ENCODE measurements at places on chromosomes 6 and 20.

DNA sequence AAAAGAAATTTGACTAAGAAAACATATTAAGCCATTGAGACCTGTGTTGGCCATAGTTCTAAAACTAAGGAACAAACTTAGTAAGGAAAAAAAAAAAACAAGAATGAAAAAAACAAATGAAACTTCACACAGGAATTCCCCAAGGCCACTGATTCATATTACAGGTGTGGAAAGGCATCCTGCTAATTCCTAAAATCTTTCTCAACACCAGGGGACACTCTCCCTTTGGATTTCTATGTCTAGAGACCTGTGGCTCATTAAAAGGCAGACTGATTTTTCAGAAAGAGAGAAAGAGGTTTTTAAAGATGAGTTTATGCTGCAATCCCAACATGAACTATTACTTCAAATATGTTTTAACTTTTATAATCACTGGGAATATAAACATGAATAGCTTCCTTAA lies at the start of gene OR12D1:
Gene OR12D1 (plus strand): TSS at position 341 of the 400 bp plus-strand sequence.
- DNase-seq = no peak

DNA sequence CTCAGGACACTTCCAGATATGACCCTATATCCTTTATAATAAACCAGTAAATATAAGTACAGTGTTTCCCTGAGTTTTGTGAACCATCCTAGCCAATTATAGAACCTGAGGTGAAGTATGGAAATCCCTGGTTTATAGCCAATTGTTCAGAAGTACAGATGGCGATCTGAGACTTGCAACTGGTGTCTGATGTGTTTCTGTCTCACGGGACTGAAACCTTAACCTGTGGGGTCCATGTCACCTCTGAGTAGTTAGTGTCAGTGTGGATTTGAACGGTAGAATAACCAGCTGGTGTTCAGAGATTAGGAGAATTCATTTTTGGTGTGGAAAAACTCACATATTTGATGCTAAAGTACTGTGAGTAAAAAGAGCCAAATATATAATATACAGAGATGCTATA lies 606.6 kb downstream of the MAFB start:
- no peak for DNase-seq

DNA sequence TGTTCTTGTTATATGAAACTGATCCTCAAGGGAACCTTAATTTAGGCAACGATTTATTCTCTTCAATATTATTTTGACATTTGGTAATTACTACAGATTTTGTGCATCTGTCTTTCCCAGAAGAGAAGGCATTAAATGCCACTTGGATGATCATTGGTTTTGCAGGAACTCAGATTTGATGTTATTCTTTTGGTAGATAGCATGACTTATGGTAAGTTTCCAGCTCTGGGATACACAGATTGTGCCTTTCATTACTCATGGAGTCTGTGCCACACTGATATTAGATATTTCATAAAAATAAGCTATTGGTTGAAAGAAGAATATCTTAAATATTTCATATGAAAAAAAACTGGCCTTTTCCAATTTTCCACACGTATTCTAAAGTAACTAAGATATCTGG lies 120.1 kb downstream of the AIG1 start:
- no peak for DNase-seq

DNA sequence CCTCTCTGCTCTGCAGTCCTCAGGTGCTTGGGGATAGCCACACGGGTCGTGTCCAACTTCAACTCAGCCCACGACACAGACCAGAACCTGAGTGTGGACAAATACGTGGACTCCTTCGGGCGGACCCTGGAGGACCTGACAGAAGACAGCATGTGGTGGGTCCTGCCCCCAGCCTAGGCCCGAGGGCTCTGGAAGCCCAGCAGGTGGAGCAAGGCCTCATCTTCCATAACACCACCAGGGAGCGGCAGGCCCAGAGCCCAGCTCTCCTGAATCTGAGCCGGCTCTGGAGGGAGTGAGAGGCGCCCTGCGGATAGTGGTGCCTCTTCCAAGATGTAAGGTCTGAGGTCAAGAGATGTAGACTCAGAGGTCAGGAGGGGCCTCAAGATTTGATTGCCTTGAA lies 19.6 kb downstream of the TGM6 start:
- no peak for DNase-seq

- no peak for DNase-seq
Observed at GRCh38 chr6:55886185-55886836, 10.9 kb upstream of the BMP5 start.

GRCh38 chr6:149202952-149203351 lies 114.6 kb upstream of the TAB2 start:
- DNase-seq = no peak

GRCh38 chr6:79167931-79168694 lies 66.4 kb downstream of the HMGN3 start:
- no peak for DNase-seq

DNA sequence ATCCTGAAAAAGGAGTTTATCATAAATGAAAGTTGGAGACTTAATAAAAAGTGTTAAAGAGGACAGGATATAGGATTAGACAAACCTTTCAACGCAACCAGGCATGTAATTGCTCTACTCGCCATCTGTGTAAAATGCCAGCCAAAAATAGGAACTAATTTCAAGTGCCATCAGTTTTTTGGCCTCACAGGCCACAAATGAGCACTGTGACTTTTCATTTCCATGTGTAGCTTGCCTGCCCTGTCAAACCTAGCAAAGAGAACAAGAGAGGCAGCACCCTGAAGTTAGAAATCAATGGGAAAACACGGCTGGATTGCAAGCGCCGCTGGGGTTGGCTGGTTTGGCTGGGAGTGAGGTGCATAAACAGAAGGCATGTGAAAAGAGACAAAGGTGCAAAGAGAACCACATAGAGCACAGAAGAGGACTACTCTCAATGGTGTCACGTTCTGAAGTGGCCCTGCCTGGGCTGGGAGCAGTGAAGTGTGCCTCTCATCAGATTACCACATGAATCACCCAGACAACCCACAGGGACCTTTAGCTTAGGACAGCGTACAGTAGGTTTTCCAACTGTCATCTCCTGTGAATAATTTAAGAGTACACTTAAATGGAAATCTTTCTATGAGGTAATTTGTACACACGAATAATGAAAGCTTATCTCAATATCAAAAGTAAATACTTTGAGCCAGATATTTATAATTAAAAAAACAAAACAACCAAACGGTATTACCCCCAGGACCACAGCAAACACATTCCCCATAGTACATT lies 78.0 kb upstream of the NHSL1 start:
- DNase-seq = peak; percentile 54

DNA sequence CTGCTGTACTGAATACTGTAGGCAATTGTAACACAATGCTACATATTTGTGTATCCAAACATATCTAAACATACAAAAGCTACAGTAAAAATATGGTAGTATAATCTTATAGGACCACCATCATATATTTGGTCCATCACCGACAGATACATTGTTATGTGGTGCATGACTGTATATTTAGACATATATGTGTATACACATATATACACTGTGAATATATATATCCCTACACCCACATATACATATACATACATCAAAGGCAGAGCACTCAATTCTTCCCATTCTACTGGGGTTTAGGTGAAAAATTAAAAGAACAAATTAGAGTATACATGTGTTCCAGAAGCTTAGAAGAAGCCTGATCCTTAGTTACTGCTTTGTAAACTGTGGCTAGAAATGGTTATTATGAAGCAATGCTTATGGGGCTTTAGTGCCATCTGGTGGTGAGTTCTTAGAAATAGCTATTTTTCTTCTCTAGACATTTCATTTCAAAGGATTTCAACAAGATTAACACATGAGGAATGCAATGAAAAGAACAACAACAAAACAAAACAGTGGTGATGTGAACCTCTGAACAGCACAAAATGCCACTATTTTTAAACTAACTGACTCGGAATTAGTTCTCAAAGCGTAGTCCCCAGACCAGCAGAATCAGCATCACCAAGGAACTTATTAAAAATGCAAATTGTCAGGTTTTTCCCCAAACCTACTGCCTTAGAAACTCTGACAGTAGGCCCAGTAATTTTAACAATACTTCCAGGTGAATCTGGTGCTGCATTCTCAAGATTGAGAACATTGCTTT lies 38.0 kb downstream of the PKHD1 start:
- DNase-seq = peak; percentile 44

GRCh38 chr20:50744143-50744792 lies 12.9 kb downstream of the PARD6B start:
- DNase-seq = peak; percentile 59

- no peak for DNase-seq
Observed at GRCh38 chr20:63359937-63360849, 956 bp downstream of the CHRNA4 start.

- no peak for DNase-seq
Observed at GRCh38 chr6:45951321-45952167, 64.1 kb downstream of the CLIC5 start.

DNA sequence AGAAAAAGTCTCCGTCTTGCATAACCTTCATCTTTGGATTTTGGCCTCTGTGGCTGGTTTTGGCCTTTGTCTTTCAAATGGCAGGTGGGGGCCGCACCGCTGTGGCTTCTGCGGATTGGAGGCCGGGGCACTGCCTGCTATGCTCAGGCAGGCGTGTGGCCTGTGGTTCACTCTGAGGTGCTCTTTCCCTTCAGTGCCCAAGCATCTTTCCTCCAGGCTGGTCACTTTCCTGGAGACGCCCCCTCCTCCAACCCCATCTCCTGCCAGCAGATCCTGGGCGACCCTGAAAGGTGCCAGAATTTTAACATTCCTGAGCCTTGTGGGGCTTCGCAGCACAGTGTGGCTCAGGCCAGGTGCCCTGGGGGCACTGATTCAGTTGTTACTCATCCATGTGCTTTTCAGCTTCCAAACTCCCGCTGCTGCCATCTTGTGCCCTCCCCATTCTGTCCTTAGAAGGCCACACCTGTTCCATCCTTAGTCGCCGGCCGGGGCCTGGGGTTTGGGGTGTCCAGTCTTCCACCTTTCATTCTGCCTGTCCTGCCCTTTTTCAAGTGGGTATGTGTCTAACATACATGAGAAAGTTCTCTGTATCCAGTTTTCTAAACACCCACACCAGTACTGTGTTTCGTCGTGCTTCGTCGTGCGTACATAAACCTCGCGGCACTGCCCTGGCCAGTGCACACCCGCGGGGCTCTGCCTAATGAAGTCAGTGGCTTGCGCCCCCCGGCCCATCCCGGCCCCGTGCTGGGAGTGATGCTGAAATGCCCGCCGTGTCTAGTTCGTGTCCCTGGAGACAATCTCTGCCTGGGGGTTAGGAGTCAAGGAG lies 12.1 kb downstream of the SS18L1 start:
- no peak for DNase-seq

- no peak for DNase-seq
Observed at GRCh38 chr6:43713643-43714310, 26.2 kb upstream of the MRPS18A start.

- no peak for DNase-seq
Observed at GRCh38 chr6:4208158-4208557, 72.8 kb upstream of the ECI2 start.

- no peak for DNase-seq
Observed at GRCh38 chr20:9498322-9498721, 16.1 kb upstream of the LAMP5 start.

DNA sequence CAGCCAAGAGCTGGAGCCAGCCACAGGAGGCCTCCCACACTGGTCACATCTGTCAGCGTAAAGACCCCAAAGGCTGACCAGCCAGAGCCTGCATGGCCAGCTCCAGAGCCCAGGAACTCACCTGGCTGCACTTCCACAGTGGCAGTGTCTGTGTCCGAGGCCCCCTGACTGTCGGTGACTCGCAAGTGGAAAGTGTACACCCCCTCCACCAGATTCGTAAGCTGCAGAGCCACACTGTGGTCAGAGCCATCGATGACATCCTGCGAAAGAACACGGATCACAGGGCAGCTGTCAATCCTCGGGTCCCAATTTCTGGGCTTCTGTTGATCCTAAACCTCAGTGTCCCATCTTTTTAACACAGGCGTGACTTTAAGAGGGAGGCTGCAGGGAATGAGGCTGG lies 69.3 kb downstream of the ALDH5A1 start:
- DNase-seq = no peak

DNA sequence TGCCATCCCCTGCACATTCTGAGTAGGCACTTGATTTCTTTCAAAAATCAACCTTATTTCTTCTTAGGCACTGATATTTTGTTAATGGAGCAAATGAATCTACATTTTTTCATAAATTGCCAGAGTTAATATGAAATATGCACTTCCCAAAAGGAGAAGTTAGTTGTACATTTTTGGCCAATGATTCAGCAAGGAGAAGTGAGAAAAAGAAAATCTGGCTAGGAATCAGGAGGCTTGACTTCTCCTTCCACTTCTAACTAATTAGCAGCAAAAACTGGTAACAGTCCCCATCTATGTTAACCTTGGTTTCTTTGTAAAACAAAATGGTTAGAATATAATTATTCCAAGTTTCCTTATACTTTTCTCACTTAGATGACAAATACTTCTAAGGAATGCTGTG lies 7.0 kb upstream of the DSE start:
- DNase-seq = no peak

DNA sequence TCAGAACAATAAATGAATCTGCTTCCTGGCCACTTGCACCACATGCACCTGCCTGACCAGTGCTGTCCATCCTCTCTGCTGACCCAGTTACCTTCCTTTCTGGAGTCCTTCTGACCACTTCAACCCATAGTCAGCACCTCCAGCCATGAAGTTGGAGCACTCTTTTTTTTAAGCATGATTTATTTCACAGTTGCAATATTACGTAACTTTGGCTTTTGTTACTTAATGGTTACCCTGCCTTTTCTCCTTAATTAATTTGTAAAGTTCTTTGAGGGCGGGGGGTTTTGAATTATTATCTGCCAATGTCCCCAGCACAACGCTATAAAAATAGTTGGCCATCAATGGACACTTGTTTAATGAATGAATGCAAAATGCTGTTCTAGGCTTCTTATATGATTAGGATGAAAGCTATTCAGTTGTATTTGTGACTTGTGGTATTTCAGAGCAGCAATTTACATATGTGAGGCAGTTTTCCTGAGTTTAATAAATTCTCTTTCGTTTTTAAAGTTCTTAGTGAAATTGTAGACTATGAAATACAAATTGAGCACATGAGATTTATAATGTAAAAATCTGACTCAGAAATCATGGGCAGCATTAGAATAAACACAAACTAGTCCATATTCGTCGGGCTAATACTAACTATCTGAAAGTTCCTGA lies 180.0 kb downstream of the HS3ST5 start:
- DNase-seq = no peak

DNA sequence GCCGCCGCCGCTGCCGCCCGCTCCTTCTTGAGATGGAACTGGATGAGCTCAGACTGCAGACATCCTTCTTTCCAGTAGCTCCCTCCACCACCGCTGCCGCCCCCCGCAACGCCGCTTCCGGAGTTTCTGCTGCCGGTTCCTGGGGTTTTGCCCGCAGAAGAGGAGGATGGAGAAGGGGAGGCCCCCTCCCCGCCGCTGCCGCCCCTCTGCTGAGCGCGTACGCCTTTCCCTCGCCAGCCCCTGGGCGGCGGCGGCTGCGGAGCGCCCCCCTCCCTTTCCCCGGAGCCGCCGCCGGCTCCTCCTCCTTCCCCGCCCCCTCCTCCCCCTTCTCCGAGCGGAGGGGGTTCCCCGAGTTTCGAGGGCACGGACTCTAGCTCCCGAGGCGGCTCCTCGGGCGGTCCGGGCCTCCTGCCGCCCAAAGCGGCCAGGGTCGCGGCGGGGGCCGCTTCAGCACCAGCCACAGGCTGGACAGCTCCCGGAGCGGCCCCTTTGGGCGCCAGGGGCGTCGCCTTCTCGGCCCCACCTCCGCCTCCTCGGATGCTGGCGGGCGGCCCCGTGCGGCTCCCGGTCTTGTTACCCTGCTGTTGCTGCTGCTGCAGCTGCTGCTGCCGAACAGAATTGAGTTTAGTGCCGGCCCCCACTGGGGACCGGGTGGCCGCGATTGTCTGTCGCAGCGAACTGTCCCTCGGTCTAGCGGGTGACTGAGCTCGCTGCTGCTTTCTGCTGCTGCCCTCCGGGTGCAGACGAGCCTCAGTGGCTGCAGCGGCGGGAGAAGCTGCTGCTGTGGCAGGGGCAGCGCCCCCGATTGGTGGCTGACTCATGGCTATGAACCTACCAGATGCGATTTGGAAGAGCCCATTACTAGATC lies 3.1 kb downstream of the MTCL3 start:
- DNase-seq = peak; percentile 83
